NCI-H510A treated with DMSO at 0.1 percent for 48 hours (cell line): ENCODE measurements at places on chromosomes 5 and 9.

- DNase-seq: no peak
These were observed 25.1 kb downstream of the ADGRD2 start for GRCh38 chr9:124475158-124475867.

DNA sequence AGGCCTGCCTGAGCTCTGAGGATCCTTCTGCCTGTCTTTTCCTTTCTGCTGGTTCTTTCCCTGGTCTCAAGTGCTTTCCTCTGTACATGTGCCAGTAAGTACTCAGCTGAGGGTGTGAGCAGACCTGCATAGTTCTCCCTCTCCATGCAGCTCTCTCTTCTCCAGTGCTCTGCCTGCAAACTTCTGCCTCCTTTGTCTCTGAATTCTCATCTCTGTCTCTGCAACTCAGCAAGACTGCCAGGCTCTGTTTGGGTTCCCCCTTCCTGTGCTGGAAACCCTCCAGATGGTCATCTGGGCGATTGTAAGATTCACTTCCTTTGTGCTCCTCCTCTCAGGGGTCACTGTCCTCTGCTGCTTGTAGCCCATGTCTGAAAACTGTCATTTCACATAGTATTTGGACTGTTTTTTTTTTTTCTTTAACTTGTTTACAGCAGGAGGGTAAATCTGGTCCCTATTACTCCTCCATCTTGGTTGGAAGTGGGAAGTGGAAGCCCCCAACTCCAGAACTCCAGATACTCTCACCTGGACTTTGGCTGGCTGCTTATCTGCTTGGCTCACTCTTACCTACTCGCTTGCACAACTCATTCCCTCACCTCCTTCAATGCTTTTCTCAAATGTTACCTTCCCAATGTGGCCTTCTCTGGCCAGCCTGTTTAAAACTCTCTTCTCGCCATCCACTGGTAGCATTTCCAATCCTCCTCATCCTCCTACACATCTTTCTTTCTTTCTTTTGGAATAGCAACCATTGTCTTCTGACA, 175.3 kb upstream of the TBC1D2 start:
- no peak for DNase-seq

GRCh38 chr9:134189145-134189469, 24.7 kb upstream of the RNU6ATAC start:
- DNase-seq: no peak

DNA sequence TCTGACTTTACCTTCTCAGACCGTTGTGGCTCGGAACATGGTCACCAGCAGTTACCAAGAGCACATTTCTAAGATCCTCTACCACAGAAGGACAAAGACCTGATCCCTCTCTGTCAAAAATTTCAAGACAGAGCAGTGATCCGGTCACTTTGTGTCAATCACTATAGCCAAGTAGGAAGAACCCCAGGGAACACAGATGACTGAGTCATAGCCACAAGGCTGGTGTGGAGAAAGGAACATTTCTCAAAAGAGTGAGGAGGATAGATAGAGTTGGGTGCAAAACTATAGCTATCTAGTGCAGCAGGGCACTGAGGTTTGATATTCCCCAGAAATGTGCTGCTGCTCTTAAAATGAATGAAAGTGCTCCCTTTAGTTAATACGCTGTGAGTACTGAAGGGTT, 130.7 kb upstream of the SMIM23 start:
- no peak for DNase-seq

DNA sequence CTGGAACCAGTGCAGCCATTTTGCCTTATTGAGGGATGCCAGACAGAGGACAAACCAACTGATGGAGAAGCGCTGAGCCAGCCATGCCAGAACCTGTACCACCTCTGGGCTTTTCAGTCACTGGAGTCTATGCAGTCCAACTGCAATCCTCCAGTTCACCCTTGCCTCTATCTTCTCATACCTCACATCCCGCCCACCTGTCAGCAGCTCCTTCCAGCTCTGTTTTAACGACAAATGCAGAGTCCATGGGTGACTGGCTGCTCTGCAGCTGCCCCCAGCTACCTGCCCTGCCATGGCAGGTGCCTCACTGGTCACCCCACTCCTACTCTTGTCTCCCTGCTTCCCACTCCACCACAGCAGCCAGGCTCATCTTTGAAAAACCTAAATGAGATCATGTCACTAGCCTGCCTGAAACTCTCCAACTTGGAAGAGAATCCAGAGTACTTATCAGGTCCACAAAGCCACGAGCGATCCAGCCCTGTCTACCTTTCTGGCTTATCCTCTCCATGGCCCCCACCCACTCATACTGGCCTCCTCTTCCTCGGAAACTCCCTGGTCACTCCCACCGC, 14.0 kb upstream of the ACSL6 start:
- no peak for DNase-seq

- peak; percentile 50 for DNase-seq
These were observed 23.4 kb downstream of the MINAR2 start for GRCh38 chr5:129771058-129771838.
